ENCODE measurements at places on chromosomes 7 and 10. TPM values are rescaled to one million over a fixed set of nuclear protein-coding genes. Genes with fewer than 3 reads are reported as not detected.

Gene BTBD16
- polyA plus RNA-seq: 3.3 TPM

- DNase-seq: no peak
Measured at GRCh38 chr7:142703655-142704305, 45.5 kb upstream of the PRSS1 start.

DNA sequence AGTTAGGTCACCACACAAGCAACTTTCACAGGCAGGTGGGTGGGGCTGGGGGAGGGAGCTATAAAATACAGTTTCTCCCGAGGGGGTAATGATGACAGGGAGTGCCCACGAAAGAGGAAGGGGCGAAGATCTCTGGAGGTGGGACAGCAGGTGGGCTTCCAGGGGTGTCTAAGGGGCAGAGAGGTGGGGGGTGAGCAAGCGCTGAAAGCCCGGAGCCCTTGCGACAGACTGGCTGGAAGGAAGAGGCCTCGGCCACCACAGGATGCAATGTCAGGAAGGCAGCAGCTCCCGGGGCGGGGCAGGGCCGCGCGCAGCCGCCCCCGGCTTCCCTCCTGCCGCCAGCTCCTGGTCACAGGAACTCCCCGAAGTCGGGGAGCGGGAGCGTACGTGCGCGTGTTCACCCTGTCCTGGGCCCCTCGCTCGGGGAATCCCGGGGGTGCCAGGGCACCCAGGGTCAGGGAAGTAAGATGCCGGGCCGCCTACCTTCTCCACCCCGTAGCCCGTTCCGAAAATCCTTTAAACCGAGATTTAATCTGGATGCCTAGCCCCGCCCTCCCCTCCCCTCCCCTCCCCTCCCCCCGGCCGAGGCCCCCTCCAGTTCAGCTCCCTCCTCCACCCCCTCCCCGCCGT, 105.2 kb upstream of the PPIF start:
- no peak for DNase-seq

Gene SLC26A3
- not detected for polyA plus RNA-seq

- no peak for DNase-seq
Measured at GRCh38 chr10:130971123-130971435, 340.4 kb downstream of the TCERG1L start.

Gene TMEM176B
- polyA plus RNA-seq: not detected

DNA sequence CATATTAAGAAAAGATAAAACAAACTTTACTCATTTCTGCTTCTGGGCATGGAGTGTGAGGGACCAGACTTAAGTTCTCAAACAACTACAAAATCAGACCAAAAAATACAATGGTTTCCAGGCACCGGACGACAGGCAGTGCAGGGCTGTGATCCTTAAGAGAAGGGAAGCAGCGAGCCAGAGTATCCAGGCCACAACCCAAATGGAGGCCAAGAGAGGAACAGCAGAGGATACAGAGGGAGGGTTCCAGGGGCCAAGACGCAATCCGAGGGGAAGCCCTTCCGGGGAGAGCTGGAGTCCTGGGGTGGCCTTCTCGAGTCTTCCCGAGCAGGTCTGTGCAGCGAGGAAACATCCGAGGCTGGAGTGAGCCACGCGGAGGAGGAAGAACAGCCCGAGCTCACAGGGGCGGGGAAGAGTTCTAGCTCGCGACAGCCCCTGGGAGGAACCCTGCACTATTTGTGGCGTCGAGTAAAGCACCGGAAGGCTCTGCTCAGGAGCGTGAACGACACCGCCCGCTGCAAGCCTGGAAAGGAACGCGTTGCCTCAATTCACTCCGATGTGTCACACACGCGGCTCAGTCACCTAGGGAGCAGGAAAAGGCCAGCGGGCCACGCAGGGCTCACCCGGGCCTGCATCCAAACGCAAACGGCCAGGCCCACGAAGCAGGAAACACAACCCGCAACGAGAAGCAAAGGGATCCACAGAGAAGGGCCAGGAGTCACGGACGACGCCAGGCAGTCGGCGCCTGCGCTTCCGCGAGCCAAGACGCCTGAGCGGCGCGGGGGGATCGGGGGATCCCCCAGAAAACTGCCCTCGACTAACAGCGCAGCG, 933 bp upstream of the RNF32 start:
- DNase-seq: no peak

Gene ANKRD30A
- not detected for polyA plus RNA-seq

- DNase-seq: no peak
Measured at GRCh38 chr10:1544209-1544673, 193.1 kb downstream of the ADARB2 start.

DNA sequence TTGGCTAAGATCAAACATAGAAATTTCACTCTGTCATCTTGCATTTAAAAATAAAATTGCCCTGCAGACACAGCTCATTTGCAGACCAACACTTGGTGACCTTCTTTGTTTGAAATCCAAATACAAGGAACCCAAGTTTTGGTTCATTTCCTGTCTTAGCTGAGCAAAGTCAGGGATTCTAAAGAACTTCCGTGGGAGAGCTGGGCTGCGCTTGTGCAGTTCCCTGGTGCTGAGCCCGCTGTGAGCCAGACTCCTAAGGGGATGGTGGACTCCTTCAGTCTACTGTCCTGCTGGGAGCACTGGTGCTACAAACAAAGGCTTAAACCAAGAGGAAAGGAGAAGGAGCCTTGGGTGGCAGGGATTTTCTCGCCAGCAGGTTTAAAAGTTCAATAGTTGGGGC, 60.0 kb downstream of the MYOF start:
- DNase-seq: no peak

DNA sequence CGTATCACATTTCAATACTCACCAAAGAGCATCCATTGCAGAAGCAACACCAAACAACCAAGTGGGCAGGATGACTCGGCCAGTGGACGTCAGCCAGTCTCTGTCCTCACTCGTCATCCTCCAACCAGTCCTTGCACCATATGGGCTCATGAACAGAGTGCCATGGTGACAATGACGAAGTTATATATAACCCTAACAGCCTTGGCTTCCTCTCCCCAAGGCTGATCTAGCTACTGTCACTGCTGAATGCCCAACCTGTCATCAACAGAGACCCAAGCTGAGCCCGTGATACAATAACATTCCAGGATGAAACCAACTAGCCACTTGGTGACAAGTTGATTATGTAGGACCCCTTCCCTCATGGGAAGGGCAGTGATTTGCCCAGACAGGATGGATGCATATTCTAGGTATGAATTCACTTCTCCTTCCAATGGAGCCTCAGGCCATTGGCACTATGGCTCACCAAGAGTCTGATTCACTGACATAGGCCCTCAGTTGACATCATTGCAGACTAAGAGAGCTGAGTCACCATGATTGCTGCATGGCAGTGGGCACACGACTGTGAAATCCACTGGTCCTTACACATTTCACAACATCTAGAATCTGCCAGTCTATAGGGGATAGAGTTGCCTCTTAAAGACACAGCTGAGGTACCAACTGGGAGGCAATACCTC, 26.3 kb upstream of the PPIF start:
- peak; percentile 86 for DNase-seq

DNA sequence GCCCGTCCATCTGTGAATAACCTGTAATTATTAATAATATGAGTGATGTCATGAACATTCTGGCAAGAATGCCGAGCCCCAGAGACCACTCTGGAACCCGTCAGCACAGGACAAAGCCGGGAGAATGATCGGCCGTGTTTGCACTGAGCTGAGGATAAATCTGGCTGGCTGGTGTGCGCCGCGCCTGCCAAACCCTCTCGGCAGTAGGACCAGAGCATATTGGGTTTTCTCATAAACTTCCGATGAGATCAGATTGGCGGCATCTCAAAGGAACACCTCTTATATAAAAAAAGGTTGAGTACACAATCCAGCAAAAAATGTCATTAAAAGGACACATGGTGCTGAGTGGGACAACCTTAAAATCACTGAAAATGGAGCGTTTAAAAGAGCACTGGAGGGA, 296.0 kb upstream of the MKI67 start:
- no peak for DNase-seq

Gene GIMAP2
- 2.5 TPM for polyA plus RNA-seq

GRCh38 chr10:45050551-45051235, 50.0 kb downstream of the ZNF22 start:
- DNase-seq: no peak

DNA sequence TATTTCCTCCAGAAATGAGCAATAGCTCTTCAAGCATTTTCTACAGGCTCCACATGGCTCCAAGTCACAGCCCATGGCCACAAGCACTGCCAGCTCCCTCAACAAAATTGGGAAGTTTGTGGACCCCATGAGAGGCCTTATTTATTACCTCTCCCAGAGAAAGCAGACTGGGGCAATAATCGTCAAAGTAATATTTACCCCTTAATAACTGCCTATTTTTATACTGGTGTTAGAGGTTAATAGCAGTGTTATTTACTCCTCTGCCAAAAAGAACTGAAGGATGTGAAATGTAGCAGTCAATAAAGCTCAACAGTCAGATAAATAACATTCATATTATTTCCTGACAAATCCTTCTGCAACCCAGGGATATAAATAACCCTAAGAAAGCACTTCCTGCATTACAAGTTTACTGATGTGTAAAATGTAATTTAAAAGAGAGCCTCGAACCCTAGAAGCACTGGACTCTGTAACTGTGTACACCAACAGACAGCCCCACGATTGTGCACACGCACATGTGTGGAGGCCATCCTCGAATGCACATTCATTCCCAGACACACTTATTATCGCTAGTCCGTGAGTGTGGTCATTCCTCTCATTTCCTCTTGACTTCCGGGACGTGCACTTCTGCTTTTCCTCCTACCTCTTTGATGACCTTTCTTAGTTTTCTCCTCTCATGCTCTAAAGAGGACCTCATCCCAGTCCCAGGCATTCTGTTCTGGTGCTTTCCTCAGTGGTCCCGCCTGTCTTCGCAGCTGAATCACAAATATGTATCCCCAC, 157.4 kb downstream of the EVX1 start:
- no peak for DNase-seq

DNA sequence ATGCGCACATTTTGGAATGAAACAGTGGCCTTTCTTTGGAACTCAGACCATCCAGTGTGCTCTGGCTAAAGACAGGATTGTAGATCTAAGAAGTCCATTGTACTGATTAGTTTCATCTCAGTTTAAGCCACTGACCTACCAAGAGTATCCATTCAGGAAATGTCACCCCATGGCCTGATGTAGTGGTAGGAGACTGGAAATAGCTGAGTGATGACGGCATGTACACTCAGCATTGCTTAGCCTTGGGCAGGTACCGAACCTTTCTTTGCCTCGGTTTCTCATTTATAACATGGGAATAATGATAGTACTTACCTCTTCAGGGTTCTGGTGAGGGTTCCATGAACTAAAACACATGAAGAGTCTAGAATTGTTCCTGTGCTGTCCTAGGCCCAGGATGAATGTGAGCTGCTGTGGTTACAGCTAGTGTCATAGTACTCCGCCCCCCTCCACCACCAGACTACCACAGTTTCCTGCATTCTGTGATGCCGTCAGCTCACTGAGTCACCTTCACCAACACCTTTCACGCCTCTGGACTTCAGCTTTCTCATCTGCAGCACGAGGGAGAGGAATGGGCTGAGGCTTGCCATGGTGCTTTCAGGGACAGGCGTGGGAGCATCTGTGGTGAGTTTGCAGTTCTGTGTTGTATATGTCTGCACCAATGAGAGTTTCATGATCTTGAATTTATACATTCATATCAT, 484.0 kb upstream of the GALNT17 start:
- DNase-seq: peak; percentile 63

GRCh38 chr10:132948351-132948750, 6.0 kb upstream of the CFAP46 start:
- no peak for DNase-seq

DNA sequence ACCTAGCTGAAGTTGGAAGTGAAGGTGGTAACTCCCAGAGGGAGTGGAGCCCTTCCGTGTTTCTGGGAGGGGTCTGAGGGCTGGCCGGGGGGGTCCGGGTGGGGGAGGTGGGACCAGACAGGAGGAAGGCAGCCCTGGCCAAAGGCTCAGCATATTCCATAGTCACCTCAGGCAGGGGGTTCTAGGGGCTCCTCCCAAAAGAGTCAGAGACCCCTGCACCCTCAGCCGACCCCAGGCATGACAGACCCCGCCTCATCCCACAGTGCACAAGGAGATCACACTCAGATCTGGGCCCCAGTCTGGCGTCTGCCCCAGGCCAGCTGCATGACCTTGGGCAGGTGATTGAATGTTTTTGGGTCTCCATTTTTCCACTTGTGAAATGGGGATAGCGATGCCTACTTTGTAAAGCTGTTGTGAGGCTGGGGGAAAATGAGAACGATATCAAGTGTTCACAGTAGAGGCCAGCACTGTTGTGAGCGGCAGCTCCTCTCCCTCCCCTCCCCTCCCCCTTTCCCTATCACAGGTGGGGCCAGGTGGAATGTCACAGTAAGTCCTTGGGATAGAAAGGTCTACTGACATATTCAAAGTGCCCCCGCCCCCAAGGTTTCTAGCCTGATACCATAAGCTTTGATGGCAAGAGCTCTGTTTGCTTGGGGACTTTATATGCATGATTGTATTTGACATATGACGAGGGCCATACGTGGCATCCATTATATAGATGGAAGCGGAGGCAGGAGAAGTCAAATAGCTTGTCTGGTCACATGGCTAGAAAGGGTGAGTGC, 33.3 kb downstream of the DNAJB12 start:
- no peak for DNase-seq

GRCh38 chr10:101708073-101708472, 13.1 kb upstream of the FBXW4 start:
- DNase-seq: no peak

DNA sequence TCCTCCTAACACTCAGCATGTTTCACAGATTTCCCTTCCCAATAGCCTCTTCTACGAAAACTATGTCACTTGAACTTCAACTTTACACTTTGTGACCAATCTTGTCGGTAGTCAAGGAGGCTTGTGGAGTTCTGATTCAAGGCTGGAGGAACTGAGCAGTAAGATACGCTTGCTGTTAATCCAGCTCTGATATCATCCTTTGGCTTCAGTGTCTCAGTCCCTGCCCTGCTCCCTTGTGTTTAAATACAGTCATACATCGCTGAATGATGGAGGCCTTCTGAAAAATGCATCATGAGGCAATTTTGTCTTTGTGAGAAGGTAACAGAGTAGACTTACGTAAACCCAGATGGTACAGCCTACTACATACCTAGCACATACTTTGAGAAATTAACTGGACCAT, 173.6 kb downstream of the RNF133 start:
- no peak for DNase-seq

GRCh38 chr10:809671-810350, 120.3 kb upstream of the DIP2C start:
- DNase-seq: no peak

- no peak for DNase-seq
Measured at GRCh38 chr10:104450954-104451353, 97.3 kb downstream of the CFAP58 start.

Gene ZP3
- polyA plus RNA-seq: 13.6 TPM

GRCh38 chr7:90886416-90886815, 290.3 kb downstream of the CDK14 start:
- no peak for DNase-seq
